Central memory CD4-positive, alpha-beta T cell (primary cell): ENCODE measurements at places on chromosomes 5 and 9.

DNA sequence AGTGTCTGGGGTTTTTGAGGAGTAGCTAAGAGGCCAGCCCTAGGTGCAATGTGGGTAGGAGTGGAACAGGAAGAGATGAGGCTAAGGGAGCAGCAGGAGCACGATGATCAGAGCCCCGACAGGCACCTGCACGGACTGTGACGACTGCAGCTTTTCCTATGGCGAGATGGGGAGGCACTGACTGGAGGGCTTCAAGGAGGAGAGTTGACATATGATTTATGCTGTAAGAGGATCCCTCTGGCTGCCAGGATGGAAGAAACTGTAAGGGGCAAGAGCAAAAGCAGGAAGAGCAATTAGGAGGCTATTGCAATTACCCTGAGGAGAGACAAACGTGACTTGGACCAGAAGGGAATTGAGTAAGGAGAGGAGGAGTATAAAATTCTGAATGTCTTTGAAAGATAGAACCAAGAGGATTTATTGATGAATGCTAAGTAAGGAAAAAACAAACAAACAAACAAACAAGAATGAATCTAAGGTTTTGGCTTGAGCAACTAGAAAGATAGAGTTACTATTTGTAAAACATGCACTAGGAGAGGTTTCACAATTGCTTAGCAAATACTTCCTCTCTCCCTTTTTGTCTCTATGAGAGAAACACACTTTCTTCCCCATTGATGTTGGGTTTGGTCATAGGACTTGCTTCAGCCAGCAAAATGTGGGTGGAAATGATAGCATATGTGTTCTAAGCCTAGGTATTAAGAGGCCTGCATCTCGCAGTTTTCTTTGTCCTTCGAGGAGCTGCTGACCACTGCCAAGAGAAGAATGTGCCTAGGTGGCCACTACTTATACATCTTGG, 32.9 kb downstream of the TRPC7 start:
- no peak for DNase-seq

DNA sequence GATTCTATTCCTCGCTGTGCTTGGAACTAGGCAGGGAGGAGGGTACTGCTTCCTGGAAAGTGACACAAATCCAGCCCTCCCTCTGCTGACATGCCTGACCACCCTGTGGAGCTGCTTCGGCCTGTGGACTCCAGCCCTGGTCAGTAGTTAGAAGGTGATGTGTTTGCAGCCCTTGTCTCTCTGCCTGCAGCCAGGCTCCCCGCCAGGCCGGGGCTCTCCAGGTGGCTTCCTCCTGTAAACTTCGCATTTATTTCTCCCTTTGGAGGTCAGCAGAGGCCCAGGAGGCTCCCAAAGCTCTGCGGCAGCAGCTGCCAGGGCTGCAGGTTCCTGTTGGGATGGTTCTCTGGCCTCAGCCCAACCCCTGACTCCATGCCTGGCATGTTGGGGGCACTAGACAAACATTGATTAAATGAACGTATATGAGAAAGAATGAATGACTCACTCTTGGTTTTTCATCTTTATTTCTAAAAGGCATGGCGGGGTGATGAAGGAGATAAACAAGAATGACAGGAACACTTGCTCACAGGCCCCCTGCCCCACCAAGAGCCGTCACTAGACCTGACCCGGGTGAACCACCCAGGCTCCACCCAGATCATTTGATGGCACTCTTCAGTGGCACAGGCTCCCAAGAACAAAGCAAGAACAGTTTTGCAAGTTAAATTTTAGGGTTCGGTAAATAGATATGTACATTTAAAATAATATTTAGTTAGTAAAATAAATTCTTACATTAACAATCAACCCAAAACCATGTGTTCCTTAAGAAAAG, 8.4 kb upstream of the IRX2 start:
- no peak for DNase-seq

DNA sequence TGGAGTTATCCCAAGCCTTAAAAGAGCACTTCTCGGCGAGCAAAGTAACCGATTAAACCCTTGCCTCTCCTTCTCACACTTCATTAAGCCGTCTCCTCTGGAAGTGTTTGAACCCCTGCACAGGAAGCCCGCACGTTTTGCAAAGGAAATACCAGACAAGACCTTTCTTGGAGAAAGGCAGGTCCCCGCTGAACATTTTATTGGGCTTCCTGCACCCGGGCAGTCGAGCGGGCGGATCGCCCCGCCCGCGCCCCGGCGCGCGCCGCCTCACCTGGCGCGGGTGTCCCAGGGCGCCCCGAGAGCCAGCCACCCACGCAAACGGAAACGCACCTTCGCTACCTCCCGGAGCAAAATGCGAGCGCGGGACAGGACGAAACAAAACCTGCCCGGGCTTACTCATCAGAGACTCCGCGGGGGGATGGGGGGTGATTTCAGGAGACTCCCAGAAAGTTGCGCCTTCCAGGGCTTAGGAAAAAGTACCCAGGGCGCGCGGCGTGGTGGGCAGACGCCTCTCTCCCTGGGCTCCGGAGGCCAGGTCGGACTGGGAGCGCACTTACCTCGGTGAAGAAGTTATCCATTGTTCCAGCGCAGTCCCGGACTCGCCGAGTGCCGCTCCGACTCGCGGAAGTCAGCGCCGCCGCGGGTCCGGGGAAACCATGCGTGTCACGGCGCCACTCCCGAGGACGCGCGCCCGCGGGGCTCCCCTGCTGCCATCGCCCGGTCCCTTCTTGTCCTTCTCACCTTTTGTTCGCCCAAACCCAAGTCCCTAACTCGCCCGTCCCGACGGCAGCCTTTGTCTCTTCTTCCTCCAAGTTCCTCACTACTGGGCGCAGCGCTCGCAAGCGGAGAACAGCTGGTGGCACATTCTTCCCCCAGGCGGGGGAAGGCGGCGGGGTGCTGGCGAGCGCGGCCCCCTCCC, 598 bp downstream of the MYO10 start:
- no peak for DNase-seq

GRCh38 chr9:74496406-74496805, 729 bp upstream of the RORB start:
- no peak for DNase-seq

GRCh38 chr9:18452276-18452675, 21.7 kb upstream of the ADAMTSL1 start:
- no peak for DNase-seq

- DNase-seq = no peak
Measured at GRCh38 chr5:147876626-147877025, 1.9 kb upstream of the SCGB3A2 start.

DNA sequence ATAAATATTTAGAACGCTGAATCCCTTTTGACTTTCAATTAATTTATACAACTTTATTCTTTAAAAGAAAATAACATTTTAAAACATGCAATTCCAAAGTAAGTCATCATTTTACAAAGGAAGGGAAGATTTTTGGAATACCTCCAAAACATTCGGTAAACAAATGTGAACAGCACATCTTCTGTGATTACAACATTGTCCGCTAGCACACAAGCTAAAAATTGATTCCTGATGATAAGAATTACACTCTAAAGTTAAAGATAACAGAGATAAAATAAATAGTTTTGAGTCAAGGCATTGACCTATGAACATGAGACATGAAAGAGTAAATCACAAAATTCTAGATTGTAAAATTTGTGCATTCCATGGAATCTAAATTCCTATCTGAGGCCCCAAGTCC, 56.2 kb upstream of the TRAF1 start:
- no peak for DNase-seq

DNA sequence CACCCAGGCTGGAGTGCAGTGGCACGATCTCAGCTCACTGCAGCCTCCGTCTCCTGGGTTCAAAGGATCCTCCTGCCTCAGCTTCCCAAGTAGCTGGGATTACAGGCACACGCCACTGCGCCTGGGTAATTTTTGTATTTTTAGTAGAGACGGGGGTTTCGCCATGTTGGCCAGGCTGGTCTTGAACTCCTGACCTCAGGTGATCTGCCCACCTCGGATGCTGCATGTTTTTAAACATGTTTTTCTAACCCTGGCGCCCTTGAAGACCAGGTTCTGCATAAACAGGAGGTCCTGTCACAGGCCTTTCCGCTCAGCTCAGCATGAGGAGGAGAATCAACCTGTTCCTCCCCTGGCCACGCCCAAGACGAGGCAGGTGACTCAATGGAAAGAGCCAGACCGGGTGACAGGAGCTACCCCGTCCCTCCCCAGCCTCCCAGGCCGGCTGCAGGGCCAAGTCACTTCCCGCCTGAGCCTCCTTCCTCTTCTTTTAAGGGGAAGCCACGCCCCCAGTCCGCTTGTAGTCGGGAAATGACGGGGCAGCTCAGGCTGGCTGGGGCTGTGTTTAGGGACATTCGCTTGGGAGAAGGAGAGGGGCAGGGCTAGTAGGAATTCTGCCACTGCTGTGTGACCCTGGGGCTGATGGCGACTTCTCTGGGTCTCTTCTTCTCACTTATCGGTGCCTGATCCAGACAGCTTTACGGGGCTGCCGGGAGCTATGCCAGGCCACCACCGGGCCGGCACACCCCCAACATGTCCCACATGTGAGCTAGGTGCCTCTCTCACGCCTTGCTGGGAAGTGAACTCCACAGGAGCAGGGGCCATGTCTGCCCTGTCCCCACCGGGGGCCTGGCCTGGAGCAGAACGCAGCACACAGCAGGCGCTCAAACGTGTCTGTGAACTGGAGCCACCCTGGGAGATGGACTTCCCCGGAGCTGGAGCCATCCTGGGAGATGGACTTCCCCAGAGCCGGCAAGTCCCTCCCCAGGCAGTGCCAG, 6.1 kb downstream of the NOTCH1 start:
- peak; percentile 79 for DNase-seq

DNA sequence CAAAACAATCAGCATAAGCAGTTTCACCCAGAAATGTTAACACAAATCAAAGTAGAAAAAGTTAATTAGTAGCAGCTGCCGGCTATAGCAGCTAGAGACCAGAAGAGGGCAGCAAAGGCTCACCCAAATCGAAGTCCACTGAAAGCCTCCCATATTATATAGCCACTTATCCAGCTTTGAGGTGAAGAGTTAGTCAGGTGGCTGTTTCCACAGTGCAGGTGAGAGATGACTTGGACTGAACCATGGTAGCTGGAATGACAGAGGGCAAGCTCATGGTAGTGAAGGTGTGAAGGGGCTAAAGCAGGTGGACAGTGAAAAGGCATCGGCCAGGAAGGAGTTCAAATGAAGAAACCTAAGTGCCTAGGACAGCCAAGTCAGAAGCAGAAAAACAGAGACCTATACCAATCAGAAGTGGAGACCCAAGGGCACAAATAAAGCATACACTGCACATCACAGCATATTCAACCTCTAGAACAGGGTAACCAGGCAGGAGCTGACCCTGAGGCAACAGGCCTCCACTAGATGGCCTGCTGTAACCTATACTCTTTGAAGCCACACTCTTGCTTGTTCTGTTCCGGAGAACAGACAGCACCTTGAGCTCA, 7.2 kb upstream of the RNF38 start:
- DNase-seq = peak; percentile 63

DNA sequence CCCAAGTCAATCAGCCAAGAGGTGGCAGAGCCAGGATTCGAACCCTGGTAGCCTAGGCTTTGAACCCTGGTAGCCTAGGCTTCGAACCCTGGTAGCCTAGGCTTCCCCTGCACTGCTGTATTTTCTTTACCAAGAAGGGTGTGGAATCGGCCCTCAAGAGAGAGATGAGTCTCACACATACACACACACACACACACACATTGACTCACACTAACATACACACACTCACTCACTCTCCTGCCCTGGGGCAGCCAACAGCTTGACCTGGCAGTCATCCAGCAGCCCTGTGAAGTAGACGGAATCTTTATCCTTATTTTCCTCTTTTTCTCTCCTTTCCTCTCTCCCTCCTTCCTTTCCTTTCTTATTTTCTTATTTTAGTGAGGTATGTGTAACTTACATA, 55.4 kb upstream of the RPL26L1 start:
- DNase-seq = no peak

DNA sequence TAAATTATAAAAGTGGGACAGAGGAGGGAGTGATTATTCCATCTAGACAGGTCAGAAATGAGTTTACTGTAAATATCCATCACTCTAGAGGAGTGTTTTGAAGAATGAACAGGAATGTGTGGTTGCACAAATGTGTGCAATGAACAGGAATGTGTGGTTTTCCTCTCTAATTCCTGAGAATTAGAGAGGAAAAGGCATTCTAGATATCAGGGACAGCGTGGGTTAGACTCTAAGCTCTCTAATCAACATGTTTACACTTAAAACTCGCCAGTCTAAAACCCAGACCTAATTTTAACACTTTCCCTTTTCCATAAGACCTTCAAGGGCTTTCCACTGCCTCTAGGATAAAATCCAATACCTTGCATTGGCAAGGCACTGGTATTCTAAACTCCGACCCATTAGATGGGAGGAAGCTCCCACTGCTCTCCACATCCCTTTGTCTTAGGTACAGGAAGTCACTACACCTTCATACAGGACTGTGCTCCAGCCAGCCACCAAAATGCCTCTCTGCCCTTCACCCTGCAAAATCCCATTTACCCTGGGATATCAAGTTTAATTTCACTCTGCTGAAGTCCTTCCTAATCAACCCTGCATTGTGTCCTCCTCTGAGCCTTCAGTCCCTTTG, 67.9 kb downstream of the NFIB start:
- DNase-seq = no peak

DNA sequence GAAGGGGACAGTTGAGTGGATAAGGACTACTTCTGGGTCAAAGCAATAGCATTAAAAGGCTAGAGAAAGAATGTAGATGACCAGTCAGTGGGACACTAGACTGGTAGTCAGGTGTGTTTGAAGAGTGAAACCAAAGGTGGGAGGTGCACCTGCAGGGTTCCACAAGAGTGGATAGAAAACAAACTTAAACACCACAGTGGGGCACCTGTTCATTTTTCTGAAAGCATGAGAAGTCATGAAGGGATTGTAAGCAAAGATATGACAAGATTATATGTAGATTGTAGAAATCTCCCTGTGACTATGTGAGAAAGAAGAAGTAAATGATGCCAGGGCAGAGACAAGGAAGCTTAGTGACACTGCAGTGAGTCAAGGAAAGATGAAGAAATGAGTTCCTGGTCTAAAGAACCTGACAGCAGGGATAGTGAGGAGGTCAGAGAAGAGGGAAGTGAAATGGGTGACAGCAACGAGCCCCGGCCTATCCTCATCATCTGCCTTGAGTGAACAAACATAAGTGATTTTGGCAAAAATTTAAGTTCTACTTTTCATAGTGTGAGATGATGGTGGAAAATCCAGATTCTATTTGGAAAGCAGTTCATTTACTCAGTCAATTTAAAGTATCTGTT, 296.9 kb downstream of the TLE4 start:
- DNase-seq = no peak

DNA sequence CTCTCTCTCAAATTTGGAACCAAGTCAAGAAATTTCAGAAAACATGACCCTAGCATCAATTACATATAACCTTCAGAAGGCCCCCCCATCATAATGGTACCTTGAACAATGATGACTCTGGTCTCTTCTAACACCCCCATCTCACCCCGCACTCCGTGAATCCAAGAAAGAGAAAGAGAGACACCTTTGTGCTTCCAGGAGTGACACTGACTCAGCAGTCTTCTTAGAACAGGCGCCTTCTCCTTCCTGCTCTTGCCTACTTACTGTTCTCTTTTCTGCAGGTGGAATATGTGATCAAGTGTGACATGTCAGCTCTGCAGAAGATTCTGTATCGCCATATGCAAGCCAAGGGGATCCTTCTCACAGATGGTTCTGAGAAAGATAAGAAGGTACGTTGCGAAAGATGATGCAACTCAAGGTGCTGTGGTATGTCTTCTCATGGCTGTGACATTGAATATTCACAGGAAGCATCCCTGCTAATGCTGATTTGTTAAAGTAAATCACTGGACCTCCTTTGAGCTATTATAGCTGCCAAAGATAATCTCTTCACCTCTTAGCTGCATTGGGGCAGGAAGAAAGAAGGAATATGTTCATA, 81.3 kb downstream of the SMARCA2 start:
- no peak for DNase-seq
